Endothelial cell of umbilical vein (primary cell): ENCODE measurements at places on chromosomes 2 and 18. TPM values are rescaled to one million over a fixed set of nuclear protein-coding genes. Genes with fewer than 3 reads are reported as not detected.

DNA sequence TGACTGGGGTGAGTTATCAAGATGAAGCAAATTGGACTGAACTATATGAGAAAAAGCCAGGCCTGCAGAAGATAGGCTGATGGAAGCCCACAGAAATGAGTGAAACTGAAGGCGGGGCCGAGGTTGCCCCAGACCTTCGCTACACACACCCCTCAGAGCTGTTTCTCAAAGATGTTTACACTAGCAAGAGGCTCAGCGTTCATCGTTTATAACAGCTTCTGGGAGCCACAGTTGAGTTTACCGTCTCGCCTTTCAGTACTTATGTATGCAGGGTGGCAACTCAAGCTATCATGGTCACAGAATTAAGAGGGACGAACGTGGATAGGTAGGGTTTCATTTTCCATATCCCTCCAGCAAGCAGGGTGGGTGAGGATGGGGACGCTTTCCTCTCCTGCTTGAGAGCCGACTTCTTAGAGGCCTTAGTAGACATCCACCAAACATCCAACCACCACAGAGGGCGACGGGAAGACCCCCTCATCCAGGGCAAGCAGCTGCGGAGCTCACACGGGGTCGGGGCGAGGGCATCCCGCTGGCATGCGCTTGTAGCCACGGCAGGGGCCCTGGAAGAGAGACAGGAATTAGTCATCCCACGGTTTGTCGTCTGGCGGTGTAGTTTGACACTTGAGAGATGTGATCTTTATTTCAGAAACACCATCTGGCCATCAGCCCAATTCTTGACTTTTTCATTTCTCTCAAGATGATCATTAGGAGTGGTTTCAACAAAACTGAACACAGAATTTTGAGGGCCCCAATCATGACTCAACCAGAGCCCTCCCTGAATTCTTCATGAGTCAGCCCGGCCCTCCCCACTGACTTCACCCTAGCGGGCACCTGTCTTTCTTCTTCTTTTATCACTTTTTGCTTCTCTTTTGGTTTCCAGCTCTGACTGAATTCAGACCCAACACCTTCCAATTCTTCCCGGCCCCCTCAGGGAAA lies 109.1 kb upstream of the CTDP1 start:
- no peak for DNase-seq

- no peak for DNase-seq
Measured at GRCh38 chr2:212811036-212811805, 272.6 kb upstream of the ERBB4 start.

DNA sequence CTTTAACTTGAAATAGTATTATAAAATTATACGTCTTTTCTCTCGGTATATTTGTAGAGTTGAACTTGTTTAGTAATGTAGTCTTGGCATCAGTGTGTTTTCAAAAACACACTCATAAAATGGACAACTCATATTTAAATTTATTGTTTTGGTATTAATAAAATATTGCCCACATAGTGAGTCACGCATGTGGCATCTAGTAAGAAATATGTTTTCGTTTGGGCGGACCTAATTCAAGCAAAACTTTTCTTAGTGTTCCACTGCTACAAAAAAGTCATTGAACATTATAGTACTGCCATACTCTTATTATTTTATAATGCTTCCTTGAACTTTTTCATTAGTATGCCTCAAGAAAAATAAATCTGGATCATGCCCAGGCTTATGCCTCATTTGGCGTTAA lies 31.1 kb upstream of the FAM237A start:
- no peak for DNase-seq

DNA sequence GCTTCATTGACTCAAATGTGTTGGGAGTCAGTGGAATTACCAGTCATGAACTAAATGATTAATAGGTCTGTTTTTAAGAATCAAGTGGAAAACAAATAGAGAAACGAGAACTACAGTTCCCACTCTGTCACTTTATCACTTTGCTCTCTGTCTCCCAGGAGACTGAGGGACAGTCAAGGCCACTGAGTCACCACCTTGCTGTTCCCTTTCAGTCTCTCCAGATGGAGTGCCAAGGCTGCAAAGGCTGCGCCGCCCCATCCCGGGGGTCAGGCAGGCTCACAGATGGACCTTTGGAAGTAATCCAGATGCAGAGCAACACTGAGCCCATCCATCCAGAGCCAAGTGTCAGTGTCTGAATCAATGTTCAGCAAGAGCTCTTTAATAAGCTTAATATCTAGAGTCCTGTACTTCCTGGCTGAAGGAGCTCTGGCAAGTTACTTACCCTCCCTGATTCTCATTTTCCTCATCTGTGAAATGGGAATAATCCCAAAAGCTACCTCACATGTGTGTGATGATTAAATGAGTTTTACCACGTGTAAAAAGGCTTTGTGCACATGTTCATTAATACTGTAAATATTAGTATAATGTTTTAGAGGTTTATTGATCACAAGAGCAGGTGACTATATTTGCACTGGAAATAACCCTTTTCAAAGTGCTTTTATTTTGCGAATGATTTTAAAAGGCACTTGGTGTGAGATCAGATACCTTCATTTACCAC lies 43.0 kb upstream of the EFEMP1 start:
- peak; percentile 97 for DNase-seq

DNA sequence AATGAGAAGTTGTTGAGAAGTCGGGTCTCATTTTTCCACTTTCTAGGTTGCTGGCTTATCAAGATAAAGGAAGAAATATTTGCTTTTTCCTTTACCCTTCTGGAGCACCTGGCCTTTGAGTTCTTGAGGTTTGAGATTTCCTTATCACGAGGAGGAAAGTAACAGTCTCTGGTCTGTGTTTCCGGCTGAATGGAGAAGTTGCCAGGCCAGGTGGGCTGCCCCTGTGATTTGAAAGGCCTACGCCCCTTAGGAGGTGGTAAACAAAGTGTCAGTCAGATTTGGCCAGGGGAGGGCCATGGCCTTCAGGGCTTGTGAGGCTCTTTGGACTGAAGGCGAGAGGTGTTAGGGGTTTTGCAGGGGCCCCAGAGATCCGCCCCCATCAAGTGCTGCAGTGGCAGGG lies 156.7 kb upstream of the HAAO start:
- no peak for DNase-seq

DNA sequence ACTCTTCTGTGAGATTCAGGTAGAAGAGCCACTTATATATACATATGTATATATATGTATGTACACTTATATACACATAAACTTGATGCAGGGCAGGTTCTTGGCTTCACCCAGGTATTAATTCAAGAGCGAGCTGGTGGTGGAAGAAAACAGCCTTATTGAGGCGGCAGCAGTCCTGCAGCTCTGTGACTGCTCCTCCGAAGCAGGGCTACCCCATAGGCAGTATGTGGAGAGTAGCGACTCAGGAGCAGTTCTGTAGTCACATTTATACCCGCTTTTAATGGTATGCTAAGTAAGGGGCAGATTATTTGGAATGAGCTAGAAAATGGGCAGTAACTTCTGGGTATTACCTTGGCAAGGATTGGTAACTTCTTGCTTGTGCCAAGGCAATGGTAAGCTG lies 280.6 kb upstream of the TFPI start:
- no peak for DNase-seq

DNA sequence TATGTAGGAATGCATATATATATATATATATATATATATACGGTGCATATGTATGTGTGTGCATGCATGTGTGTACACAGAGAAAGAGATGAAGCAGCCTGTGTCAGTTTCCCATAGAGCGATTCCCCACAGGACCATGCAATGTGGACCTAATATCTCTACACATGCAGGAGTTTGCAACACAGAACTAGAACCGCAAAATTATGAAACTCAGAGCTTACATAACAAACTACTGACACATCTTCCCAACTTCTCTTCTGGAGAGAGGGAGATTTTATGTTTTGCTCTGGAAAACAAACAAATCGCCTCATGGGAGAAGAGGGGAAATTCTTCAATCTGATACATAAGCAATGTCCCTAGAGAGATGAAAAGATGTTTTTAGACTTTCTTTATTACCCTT lies 377.2 kb downstream of the LRATD1 start:
- no peak for DNase-seq

Gene APCDD1
- 0.35 and 0.95 TPM in 2 replicates for total RNA-seq

DNA sequence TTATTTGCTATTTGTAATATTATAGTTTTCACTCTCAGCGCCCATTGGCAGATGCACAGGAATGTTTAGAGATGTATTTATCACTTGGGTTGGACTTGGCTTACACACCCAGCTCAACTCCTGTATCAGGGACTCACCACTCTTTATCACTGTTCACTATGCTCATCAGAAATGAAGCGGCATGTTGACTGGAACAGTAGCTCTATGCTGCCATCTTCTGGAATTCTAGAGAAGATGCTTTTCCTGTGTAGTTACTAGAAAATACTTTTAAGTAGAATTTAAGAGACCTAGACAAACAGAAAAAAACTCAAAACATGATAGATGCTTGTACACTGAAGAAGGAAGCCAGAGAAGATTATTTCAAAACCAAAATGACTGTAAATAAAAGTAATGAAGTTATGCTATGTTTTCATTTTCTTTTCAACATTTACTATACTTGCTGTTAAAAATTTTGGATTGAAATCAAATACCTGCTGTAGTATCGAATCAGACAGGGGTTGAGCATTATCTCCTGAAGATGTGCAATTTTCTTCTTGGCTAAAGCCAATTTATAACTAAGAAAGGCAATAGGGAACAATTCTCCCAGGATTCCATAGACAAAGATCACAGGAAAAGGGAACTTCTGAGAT lies 47.4 kb upstream of the NXPH2 start:
- DNase-seq = peak; percentile 66

DNA sequence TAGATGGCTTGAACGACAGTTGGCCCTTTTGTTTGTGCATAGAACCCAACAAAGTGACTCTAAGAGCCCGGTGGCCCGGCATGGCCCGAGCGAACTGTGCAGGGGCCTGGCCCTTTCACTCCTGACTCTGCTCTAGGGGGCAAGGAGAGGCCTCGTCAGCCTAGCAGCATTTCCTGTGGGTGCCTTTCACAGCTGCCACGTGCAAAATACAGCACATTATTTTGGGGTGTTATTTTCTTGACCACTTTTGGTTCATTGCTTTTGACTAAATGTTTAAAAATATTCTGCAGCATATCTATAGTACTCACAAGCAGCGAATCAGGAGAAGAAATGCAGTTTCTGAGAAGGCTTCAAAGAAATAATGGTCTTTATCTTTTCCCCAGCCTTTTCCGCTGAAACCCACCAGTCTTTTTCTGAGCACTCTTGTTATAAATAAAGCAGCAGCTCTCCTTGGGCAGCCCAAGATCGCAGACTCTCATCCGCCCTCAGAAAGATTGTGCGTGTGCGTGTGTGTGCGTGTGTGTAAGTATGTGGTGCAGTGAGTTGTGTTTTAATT lies 31.3 kb downstream of the DGKD start:
- no peak for DNase-seq

Gene LINC00305
- not detected in 2 replicates for total RNA-seq

DNA sequence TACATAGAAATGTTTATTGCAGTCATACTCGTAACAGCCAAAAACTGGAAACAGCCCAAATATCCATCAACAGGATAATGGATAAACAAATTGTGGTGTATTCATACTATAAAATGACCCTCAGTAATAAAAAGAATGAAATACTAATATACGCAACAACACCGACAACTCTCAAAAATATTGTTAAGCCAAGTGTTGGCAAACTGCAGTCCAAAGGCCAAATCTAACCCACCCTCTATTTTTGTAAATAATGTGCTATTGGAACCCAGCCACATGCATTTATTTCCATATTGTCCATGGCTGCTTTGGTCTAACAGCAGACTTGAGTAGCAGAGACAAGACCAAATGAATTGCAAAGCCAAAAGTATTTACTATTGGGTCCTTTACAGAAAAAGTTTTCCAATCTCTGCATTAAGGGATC lies 151.0 kb downstream of the MREG start:
- peak; percentile 73 for DNase-seq

Gene NXPH2
- not detected in 2 replicates for total RNA-seq

- DNase-seq = peak; percentile 64
Measured at GRCh38 chr18:68427951-68428401, 286.9 kb downstream of the TMX3 start.

GRCh38 chr18:50127516-50128210 lies 67.3 kb downstream of the MYO5B start:
- DNase-seq = no peak

DNA sequence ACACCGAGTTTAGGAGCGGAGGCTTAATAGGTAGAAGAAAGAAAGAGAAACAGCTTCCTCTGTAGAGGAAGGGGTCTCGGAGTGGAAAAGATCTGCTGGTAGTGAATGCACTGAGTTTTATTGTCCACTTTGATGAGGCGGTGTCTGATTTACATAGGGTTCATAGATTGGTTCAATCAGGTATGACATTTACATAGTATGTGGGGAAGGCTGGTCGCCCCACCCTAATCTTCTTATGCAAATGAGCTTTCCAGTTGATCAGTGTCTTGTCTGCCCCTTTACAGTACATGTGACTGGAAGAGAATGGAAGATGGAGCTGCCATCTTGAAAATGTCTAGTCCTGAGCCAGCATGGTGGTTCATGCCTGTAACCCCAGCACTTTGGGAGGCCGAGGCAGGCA lies 19.9 kb upstream of the CNOT11 start:
- DNase-seq = no peak

Gene AOX1
- 0.23 and 0.46 TPM in 2 replicates for total RNA-seq

Gene REG1B
- total RNA-seq = not detected in 2 replicates

Gene DSC3
- total RNA-seq = 0.18 and 0.23 TPM in 2 replicates

GRCh38 chr2:206256706-206257205 lies 17.7 kb upstream of the ZDBF2 start:
- DNase-seq = no peak
